Activated CD4-positive, CD25-positive, alpha-beta regulatory T cell treated with anti-CD3 and anti-CD28 coated beads, Interleukin-2, amount 50 U/mL, for 72 hours (primary cell): ENCODE measurements at places on chromosomes 12 and 14.

- DNase-seq: no peak
Observed at GRCh38 chr14:56569174-56569573, 10.4 kb upstream of the TMEM260 start.

DNA sequence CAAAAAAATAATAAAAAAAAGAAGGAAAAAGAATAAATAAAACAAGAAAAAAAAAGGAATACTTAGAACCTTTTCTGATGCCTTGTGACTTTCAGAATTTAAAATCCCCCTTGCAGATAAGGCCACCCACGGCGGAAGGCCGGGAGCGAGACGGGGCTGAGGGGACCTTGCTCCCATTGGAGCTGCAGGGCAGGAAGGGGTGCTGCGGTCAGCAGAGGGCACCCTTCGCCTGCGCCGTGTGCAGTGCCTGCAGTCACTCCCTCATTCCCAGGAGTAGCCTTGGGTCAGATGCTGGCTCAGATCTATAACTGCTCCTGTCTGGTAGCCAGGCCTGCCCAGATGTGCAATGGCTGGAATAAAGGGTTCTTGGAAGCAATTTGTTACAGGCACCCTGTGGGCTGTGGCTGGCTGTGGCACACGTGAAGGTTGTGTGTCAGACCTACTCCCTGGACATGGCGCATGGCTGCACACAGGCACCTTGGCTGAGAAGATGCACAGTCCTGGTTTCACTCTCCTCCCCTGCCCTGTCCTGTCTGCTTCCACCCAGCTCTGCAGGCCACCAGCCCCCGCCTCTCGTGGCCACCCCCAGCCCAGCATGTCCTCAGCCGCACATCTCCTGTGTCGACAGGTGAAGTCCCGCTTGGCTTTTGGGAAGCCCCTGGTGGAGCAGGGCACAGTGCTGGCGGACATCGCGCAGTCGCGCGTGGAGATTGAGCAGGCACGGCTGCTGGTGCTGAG lies 13.4 kb upstream of the ALDH2 start:
- DNase-seq: no peak

- DNase-seq: no peak
Observed at GRCh38 chr14:20618271-20618749, 23.2 kb downstream of the OR6S1 start.

DNA sequence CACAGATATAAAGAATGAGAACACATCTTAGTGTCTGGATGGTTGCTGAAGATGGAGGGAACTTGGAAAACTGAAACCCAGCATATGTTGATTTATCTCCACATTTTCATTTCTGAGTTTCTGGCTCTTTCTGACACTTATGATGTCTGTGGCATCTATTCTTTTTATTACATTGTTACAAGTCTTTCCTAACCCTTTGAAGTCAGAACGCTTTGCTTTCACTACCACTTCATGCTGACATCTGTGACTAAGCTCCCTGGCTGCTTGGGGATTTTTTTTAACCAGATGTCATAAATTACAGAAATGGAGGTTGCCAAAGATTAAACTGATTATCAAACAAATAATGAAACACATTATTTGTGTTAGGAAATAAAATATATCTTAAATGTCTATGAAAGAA lies 188.7 kb downstream of the KITLG start:
- DNase-seq: no peak

GRCh38 chr14:70654632-70655031 lies 12.9 kb downstream of the TTC9 start:
- DNase-seq: no peak

DNA sequence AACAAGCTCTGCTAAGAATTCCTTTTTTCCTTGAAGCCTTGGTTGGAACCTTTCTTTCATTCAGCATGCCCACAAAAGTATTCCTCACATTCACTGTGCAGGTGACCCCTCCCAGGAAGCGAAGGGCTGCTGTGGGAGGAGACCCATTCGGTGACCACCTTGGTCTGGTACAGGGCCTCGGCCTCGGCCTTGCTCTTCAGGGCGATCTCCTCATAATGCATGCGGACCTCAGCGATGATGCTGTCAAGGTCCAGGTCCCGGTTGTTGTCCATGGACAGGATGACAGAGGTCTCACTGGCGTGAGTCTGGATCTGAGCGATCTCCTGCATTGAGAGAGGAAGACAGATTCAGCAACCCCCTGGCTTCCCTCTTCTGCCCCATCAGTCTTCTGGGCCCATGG lies 3.1 kb downstream of the KRT74 start:
- no peak for DNase-seq
